ENCODE measurements at places on chromosomes 2 and 18.

GRCh38 chr2:196551014-196551413 lies 88.5 kb upstream of the CCDC150 start:
- DNase-seq = no peak

DNA sequence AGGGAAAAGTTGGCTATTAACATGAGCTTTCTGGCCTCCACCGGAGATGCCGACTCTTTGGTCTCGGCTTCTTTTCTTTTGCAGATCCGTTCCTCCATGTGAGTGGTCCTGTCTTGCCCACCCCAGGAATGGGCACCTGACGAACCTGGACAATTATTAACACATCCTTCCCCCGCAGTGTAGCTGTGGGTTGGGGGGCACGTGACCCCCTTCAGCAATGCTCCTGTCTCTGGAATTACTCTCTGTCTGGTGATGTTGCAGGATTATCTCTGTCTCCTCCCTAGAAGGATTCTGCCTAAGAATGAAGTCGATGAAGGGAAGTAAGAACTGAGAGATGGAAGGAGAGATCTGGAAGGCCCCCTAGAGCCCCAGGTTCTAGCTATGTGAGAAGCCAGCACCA lies 115.2 kb upstream of the NPAS2 start:
- DNase-seq = no peak

- no peak for DNase-seq
These were observed 61.2 kb upstream of the ATL2 start for GRCh38 chr2:38438133-38438882.

GRCh38 chr18:68822926-68823325 lies 25.0 kb downstream of the CCDC102B start:
- no peak for DNase-seq

DNA sequence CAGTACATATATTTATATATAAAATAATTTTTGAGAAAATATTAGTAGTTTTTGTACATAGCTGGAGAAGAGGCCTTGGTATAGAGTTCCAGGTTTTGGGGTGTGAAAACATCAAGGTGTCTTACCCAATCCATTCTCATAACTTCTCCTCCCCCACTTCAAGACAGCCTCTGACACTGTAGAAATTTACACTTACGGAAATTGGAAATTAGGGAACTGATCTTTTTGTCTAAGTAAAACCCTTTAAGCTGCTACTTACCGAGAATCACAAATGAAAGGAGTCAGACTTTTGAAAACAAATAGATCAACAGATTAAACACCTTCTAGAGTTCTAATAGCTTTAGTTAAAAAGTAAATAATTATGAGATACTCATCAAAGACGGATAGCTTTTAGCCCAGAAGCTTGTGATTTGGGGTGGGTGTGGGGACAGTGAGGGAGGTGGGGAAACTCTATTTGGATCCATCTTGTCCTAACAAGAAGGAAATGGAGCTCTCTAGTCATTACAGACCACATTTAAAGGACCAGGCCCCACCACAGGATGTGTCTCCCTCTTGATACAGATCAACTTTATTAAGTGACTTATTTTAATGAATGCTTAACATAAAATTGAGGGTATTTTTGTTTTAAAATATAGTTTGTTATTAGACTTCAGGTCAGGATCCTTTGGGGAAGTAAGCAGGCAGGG lies 11.1 kb upstream of the FBXO11 start:
- DNase-seq = no peak

- DNase-seq = no peak
These were observed 42.1 kb upstream of the DNMT3A start for GRCh38 chr2:25383806-25384205.

DNA sequence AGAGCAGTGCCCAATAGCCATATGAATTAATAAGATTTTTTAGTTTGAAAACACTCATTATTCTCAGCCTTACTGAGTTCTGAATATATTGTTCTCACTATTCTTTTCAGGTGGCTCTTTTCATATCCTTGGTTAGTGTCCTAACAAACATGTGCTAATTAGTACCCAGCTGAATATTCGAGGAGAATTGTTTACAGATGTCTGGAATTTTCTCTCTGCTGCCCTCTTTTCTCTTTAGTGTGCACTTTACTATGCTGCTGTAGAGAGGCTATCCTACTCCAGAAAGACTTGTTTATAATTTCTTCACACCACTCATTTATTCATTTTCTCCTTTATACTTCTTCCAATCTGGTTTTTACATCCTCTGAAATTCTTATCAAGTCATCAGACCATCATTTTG lies 405.3 kb downstream of the SPAG16 start:
- no peak for DNase-seq

DNA sequence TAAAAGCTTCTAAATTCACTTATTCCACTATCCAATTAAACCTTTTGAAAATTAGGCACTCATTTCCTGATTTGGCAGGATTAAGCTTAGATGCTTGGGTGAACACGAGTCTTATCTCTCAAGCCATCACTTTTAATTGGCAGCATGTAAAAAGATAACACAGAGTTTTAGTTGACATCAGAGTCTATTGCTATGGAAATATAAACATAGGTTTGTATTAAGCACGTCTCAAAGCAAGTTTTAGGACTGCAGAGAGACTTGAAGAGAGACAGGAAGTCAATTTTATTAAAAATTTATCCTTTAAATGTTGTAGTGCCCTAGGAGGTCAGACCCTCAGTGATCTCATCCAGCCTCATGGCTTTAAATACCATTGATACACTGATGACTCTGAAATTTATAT lies 5.6 kb downstream of the RBKS start:
- DNase-seq = no peak

DNA sequence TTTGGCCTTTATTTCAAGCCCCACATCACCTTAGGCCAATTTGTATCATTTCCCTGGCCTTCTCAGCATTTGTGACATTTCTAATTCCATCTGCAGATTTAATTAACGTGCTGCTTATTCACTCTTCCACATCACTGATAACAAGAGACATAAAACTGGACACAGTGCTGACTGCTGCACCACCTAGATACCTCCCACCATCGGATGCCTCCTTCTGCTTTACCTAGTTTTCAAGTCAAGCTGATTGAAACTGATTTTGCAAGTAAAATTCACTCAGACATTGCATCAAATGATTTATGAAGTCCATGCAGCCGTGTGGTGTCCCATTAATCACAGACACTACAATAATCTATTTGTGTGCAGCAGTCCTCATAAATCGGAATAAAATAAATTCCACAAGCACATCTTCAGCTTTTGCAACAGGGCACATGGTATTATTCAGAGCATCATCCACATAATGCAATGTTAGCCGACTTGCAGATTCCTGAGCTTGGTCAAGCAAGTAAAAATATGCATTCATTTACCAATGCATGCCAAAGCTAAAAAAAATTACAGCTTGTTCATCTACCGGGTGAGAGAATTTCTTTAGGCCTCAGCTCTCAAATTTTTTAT lies 15.9 kb upstream of the CRIM1 start:
- no peak for DNase-seq

DNA sequence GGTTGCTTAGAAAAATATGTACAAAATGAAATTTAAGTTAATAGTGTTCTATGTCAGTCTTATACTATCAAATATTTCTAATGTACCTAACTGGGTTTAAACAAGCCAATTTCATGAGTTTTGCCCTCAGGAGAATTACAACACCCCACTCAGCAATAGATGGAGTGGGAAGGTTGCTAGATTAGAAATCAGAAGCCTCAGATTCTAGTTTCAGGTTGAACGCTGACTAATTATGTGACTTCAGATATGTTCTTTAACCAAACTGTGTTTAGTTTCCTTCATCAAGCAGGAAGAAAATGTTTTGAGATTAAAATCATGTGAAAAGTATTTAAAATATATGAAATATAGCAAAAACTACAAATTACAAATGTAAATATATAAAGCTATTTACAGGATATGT lies 133.8 kb upstream of the KCNH7 start:
- DNase-seq = no peak

DNA sequence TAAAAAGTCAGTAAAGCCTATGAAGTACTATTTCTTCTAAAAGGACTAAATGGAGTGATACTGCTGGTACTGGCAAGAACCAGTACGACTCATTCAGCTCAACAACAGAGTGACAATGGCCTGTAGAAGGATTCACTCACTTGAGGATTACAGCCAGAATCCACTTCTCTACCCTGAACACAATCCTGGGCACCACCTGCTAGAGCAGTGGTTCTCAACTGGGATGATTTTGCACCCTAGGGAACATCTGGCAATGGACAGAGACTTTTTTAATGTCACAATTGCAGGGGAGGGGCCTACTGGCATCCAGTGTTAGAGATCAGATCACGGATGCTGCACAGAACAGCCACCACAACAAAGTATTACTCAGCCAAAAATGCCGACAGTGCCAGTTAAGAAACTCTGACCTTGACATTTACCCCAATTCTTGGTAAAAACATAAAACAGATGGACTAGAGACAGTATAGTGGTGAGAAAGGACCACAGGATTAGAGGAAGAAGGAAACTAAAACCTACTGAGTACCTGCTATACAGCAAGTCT lies 5.0 kb downstream of the SPIRE1 start:
- DNase-seq = no peak

GRCh38 chr2:75619956-75620740 lies 26.4 kb upstream of the MRPL19 start:
- no peak for DNase-seq

DNA sequence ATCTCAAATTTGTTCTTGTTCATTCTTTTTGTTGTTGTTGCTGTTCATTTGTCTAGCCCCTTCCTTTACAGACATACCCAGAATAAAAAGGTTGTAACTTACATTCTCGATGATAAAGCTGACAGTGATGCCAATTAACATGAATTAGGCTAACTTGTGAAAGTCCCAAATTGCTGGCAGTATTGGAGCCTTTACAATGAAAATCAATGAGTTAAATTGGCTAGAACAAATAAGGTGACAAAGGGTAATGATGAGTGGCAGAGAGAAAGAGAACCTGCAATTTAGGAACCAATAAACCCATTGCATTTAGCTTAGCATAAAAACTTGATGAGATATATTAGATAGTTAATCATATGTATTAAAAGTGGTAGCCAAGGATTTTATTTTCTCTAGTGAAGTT lies 521.0 kb downstream of the ADCYAP1 start:
- no peak for DNase-seq

DNA sequence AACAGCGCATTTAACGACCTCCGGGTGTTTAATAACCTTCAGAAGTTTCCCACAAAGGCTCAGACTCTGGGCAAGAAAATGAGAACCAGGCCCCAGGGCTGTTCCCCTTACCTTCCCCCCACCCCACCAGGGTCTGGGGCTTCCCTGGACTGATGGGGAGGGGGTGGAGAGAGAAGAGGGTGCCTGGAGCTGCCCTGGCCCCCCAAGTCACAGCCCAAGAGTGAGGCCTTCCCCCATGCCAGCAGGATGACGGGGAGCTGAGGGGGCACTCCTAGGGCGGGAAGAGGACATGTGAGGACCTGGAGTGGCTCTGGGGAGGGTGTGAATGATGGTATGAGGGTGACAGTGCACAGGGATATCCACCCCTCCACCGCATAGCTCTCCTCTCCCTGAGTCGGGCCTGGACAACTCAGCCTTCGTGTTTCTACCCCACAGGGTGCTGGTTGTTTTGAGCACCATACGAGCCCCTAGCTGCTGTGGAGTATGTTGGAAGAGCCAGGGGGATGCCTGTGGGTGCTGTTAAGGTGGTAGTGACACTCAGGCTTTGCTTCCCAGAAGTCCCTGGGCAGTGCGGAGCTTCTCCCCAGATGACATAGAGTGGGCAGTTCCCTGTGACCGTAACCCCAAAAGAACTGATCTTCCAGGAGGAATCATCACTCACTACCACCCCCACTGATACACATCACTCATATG lies 3.9 kb downstream of the PKDCC start:
- no peak for DNase-seq

DNA sequence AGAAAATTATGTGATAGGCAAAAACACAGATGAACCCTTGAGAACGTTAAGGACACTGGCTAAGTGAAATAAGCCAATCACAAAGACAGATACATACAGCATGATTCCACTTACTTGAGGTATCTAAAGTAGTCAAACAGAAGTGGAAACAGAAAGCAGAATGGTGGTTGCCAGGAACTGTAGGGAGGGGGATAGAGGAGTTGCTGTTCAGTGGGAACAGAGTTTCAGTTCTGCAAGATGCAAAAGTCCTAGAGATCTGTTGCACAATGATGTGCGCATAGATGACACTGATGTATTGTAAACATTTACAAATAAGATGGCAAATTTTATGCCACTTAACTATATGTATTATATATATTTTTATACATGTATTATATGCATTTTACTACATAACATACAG lies 59.7 kb downstream of the POLE4 start:
- DNase-seq = no peak

GRCh38 chr2:80293039-80293438 lies 11.5 kb downstream of the LRRTM1 start:
- no peak for DNase-seq

DNA sequence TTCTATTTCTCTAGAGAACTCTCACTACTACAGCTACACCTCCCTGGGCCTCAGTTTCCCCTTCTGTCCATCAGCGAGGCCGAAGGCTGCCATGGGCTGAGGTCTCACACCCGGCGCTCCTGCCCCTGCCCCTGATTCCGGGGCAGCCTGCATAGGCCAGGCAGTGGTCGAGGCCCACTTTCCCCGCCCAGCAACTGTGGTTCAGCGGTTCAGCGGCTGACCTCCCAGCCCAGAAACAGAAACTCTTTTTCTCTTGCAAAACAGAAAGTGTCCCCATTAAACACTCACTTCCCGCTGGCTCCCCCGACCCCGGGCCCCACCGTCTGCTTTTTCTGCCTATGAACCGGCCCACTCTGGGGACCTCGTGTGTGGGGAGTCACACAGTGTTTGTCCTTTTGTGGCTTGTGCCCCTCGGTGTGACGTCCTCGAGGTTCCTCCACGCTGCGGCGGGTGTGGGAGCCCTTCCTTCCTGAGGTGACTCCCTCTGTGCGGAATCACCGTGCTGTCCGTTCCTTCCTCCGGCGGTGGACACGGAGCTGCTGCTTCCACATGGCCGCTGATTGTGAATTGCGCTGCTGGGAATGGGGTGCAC lies 16.0 kb downstream of the PDCD1 start:
- peak; percentile 68 for DNase-seq

DNA sequence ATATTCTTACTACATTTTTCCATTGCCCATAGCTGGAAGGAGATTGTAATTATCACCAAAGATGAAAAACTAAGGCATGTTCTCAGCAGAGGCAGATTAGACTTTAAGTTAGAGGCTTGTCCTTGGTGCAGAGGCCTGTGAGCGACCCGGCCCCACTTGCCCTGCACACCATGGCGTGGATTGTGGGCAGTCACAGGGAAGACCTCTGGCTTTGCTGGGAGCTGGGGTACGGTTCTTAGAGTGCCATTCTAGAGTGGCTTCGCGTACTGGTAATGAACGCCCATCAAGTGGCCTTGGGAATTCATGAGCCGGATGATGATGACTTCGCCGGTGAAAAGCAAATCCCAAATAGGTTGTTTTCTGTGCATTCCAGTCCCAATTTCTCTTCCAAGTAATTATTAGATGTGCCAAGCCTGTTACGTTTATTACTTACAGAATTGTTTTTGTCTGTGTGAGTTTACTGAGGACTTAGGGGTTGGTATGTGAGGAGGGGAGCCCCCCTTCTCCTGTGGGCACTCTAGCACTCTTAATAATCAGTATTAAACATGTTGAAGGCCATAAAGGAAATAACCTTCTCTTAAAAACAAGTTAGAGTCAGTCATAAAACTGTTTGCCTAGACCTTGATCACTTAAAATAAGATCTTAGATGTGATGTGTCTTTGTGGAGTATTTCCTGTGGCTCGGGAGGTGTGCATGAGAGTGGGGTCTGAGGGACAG lies 90.6 kb downstream of the LDLRAD4 start:
- no peak for DNase-seq

GRCh38 chr18:44548291-44549221 lies 132.1 kb upstream of the SETBP1 start:
- DNase-seq = no peak

All from type B pancreatic cell (in vitro differentiated cells).